NCI-H2081 treated with DMSO at 0.1 percent for 48 hours (cell line): ENCODE measurements at places on chromosomes 11 and 22.

- DNase-seq = no peak
Measured at GRCh38 chr11:3126901-3127691, 38.0 kb downstream of the OSBPL5 start.

DNA sequence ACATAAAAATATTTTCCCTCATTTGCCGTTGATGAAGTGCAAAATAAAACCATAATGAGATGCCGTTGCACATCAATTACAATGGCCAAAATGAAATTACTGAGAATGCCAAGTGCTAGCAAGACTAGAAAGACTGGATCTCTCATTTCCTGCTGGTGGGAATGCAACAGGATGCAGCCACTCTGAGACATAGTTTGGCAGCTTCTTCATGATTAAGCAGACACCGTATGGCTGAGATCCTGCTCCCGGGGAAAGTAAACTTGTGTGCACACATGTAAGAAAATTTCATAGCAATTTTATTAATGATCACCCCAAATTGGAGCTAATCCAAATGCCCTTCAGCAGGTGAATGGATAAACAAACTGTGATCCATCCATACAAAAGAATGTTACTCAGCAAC, 1013.2 kb downstream of the TBC1D22A start:
- DNase-seq = no peak

- no peak for DNase-seq
Measured at GRCh38 chr11:65766535-65766934, 14.2 kb downstream of the AP5B1 start.

DNA sequence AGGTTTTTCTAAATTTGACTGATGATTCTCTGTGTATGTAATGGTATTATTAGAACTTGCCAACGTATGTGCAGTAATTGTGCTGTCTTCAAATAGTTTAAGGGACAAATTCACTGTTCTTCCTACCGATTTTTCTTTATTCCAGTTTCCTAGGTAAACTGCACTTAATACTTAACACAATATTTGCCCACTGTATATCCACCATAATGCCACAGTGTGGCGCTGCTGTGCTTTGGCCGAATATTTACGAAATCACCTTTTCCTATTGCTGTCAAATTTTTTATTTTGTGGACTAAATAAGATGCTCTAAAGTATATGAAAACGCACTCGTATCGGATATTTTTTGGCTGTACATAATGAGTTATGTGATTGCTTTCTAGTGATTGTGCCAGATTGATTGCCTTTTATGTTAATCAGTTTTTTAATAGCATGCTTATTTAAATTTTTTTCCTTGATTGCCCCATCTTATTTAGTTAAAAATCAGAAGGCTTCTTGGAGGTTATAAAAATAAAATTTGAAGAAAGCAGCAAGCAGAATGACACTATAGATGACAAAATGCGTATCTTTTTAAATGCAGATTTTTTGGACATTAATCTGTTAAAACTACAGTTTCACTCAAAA, 10.5 kb downstream of the AASDHPPT start:
- no peak for DNase-seq

- no peak for DNase-seq
Measured at GRCh38 chr11:83302151-83302550, 16.0 kb upstream of the CCDC90B start.

GRCh38 chr11:126423154-126423553, 67.7 kb downstream of the ST3GAL4 start:
- DNase-seq = no peak
